ENCODE measurements at places on chromosomes 12 and 14.

DNA sequence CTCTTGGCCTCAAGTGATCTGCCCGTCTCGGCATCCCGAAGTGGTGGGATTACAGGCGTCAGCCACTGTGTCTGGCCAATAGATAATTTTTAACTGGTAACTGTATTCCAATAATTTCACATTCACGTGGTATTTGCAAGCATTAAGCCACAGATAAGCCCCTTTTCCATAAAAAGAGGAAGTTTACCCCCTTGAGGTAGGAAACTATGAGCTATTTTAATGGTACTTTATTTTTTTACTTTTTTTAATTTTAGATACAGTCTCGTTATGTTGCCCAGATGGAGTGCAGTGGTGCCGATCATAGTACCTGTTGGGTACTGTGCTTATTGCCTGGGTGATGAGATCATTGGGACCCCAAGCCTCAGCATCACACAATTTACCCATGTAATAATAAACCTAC is 42.9 kb upstream of the AP4S1 start:
- DNase-seq = no peak

GRCh38 chr14:93286212-93286890 is 46.5 kb downstream of the BTBD7 start:
- DNase-seq = no peak

GRCh38 chr12:1504304-1504894 is 90.0 kb downstream of the FBXL14 start:
- no peak for DNase-seq

DNA sequence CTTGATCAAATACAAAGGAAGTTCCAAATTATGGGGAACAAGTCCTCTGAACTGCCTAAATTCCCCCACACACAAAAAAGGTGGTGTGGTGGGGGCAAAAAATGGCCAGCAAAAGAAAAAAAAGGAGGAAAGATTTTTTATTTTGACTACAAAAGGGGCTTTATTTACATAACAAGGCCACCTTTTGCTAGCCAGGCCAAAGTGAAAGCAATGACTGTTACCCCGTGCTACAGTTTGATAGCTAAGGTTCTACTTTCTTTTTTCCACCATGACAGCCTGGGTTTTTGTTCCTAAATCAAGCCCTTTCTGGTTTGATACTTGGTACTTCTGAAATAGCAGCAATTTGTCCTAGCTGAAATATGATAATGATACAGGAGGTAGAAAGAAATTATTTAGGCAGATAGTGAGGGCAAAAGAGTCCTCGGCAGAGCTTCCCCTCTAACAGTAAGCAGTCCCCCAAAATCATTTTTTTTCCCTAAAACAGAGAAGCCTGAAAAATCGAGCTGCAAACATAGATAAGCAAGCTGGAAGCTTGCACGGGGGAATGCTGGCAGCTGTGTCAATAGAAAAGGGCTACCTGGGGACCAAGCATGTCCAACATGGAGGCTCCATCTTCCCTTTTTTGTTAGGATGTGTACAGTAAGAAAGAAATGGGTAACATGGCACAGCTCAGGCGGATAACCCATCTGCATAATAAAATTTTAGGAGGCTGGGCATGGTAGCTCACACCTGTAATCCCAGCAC is 8.9 kb upstream of the B4GALNT1 start:
- DNase-seq = no peak

- DNase-seq = no peak
Measured at GRCh38 chr12:98544751-98545150, 29.4 kb downstream of the TMPO start.

DNA sequence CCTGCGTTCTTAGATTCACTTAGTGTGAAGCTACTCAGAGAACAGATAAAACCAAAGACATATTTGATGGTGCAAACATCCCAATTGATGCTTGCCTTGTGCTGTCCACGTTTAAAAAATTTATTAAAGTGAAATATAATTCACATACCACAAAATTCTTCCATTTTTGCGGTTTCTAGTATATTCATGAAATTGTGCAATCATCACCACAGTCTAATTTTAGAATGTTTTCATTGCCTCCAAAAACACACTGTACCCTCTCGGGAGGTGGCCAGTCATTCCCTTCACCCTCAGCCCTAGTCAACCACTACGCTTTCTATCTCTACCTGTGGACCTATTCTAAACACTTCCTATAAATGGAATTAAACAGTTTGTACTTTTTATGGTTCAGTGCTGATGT is 1109.2 kb downstream of the FLRT2 start:
- DNase-seq = no peak

DNA sequence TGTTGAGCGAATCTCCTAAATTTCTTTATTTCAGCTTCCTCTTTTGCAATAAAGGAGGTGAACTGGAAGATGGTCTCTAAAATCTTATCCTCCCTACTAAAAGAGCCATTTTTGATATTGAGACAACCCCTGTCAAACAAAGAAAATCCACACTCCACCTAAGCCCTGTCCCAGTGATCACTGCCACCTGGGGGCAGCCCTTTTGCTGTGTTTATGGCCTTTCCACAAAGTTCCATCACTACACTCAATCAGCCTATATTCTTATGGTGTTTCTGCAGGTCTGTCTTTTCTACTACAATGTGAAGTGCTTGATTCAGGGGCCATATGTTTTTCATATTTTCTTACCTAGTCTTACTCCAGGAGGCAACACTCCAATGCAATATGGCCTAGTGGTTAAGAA is 163.7 kb downstream of the BMP4 start:
- no peak for DNase-seq

DNA sequence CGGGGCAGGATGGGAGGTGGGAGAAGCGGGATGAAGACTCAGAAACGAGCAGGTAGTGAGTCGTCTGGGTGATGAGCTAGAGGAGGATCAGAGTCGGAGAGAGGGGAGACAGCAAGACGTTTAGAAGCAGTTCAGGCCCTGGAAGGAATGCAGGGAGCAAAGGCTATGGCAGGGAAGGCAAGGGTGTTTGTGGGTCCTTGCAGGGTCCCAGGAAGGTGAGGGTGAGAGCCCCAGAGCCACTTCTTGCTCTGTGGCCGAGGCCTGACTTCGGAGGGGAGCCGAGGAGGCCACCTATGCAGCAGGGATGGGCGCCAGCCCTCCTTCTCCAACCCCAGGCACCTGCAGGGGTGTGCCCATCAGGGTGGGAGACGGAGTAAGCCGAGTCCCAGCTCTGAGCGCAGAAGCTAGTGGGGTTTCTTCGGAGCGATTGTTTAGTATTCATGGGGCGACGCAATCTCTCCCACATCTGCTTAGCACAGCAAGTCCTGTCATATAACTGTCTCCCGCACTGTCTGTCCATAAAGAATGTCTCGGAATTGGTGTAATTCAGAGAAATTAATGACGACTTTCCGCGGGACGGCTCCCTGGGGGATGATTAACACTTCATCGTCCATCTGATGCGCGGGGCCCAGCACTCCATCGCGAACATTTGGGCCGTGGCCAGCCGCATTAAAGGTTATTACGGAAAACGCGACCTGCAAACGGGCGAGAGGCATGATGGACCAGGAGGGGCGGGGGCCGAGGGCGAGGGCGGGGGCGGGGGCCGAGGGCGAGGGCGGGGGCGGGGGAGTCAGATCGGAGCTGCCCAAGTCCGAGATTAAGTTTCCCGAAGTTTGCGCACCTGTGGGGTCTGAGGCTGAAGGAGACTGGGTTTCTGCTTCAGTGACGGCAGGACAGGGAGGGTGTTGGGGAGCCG is 12.2 kb upstream of the CALCOCO1 start:
- DNase-seq = no peak

- DNase-seq = no peak
Measured at GRCh38 chr14:70108419-70108818, 80.3 kb downstream of the SLC8A3 start.

- peak; percentile 23 for DNase-seq
Measured at GRCh38 chr12:76226397-76226796, 121.8 kb downstream of the BBS10 start.

DNA sequence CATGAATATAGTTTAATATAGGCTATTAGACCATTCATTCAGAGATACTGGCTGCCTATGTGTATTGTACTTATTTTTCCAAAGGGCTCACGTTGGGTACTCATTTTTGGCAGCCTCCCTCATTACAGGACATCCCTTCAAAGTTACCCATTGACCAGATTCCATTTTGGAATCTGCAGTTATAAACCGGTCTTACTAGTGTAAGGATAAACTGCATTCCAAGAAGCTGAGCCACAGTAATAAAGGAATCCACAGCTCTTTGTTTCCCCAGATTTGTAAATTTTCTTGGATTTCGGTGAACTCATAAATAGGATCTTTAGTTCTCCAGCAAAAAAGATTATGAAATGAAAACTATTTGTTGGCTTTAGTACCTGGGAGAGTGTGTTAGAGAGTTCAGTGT is 18.9 kb upstream of the CFL2 start:
- DNase-seq = peak; percentile 72

DNA sequence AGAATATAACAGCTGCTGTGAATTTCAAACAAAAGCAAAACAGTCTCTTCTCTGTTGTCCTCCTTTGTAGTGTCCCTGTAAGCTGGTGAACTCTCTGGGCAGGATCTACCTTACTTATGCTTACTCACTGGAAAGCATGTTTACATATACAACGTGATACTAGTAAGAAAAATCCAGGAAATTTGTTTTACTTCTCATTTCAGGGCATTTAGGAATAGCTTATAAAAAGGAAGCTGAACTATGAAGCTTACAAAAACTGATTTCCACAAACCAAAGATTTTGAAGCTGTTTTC is 311.0 kb downstream of the NOVA1 start:
- peak; percentile 53 for DNase-seq

GRCh38 chr12:104498211-104498801 is 41.6 kb downstream of the CHST11 start:
- no peak for DNase-seq

DNA sequence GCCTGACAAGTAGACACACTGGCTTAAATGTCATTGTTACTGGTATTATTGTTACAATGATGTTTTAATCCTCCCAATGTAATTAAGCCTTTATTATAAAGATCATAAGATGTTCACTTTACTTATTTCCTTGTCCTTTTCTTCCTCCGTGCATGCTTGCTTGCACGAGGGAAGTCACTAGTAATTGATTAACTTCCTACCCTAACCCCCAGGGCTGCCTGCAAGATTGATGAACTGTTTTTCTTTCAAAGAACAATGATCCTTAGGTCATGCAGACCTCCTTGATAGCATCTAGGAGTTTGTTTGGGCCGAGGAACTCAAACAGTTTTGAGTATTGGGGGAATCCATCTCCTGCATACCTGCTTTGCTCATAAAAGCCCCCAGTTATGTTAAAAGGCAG is 43.0 kb downstream of the GLRX5 start:
- DNase-seq = no peak

DNA sequence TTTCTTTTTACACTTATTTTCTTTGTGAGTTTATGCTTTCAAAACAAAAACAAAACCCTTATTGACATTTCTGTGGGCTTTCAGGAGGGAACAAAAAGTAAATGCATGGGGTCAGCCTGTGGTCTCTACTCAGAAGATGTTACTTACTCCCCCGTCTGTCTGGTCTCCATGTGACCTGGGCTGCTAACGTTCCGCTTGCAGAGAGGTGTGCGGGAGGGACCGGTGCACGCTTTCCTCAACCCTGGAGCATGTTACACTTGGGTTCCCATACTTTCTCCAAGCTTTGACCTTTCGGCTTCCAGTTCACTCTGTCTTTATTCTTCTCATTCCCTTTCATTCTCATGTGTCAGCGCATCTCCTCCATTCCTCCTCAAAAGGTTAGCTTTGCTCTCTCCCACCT is 36.5 kb downstream of the ZC3H14 start:
- no peak for DNase-seq

DNA sequence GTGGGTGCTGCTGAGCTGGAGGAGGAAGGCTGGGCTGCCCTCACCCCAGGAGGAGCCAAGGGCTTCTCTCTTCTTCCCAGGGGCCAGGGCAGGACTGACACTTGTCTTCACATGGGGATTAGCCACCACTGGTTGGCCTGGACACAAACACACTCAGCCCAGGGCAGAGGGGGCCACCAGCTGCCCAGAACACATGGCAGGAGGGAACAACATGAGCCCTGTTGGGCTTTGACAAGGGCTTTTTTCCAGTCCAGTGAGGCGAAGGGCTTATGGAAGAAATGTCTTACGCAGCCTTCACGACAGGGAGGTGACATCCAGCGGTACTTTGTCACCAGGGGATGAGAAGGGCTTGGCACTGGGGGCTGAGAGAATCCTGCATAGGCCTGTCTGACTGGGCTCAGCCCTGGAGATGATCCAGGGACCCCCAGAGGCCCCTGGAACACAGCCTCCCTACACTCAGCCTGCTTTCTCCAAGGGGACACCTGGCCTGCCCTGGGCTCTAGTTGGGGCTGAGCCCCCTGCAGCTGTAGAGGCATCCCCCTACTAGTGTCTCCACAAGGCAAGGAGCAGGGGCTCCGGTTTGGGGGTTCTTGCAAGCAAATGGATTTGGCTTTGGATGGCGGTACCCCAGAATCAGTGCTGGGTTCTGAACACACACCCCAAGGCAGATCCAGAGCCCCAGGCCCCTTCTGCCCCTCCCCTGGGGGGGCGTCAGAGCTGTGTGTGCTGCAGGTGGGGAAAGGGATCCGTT is 18.9 kb downstream of the ARL6IP4 start:
- no peak for DNase-seq

DNA sequence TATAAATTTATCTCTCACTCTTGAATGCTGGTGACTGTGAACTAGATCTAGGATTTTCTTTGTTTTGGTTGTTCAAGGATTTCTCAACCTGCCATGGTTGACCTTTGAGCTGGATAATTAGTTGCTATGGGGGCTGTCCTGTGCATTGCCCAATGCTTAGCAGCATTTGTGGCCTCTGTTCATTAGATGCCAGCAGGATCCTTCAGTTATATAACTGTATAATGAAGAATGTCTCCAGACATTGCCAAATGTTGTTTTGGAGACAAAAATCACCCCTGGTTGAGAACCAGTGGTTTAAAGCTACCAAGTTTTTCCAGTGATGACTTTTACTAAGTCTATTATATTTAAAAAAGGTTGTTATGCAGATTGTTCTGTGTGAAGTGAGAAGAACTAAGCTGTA is 147.9 kb upstream of the STXBP6 start:
- no peak for DNase-seq

GRCh38 chr14:97638864-97639263 is 841.7 kb downstream of the VRK1 start:
- DNase-seq = peak; percentile 37

DNA sequence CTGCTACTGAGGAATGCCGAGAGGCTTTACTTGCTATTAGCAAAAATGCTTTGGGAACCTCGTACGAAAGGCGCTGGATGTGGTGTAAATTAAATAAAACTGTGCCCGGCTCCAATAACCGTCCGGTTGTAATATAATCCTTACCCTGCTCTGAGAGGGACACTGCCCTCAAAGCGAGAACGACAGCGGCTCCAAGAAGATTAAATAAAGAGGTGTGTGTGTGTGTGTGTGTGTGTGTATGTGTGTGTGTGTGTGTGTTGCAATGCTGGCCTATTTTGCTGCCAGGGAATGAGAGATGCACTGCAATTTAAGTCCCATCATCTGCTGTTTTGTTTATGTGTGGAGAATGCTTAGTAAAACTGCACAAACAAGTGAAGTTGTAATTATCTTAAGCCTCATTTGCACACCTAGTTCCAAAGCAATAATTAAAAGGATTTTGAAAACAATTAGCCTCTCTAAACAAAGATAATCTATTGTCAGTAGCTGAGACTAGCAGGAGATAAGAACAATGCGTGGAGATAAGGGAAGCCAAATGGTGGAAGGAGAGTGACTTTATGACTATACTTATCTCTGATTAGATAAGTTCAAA is 1.2 kb upstream of the SIX1 start:
- peak; percentile 22 for DNase-seq

- peak; percentile 48 for DNase-seq
Measured at GRCh38 chr14:77862154-77862786, 62.4 kb downstream of the ADCK1 start.

All from bronchial epithelial cell (primary cell).